Stimulated activated CD4-positive, alpha-beta T cell treated with anti-CD3 and anti-CD28 coated beads, TNF-alpha, amount 100 ng/mL, for 24 hours (primary cell): ENCODE measurements at places on chromosomes 6 and 20.

DNA sequence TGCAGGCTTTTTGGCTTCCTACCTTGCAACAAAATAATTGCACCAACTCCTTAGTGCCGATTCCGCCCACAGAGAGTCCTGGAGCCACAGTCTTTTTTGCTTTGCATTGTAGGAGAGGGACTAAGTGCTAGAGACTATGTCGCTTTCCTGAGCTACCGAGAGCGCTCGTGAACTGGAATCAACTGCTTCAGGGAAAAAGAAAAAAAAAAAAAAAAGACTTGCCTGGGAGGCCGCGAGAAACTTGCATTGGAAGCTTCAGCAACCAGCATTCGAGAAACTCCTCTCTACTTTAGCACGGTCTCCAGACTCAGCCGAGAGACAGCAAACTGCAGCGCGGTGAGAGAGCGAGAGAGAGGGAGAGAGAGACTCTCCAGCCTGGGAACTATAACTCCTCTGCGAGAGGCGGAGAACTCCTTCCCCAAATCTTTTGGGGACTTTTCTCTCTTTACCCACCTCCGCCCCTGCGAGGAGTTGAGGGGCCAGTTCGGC, 420 bp downstream of the SOX4 start:
- DNase-seq: no peak

DNA sequence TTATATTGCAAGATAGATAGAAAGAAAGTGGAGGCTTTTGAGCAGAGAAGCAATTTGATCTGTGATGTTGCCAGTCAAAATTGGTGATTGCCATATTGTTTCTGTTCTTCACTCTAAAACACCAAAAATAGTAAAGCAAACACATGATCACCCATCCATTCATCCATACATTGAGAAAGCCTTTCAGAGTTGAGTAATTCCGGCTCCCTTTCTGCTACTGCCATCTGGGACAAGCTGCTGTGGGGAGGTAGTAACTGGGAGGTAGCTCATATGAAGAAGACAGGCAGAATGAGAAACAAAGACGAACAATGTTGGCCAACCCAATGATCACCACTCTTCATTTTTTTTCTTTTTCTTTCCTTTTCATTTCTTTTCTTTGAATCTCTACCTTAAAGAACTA, 51.1 kb upstream of the HBS1L start:
- no peak for DNase-seq

GRCh38 chr6:85418059-85418458, 31.8 kb upstream of the NT5E start:
- no peak for DNase-seq

DNA sequence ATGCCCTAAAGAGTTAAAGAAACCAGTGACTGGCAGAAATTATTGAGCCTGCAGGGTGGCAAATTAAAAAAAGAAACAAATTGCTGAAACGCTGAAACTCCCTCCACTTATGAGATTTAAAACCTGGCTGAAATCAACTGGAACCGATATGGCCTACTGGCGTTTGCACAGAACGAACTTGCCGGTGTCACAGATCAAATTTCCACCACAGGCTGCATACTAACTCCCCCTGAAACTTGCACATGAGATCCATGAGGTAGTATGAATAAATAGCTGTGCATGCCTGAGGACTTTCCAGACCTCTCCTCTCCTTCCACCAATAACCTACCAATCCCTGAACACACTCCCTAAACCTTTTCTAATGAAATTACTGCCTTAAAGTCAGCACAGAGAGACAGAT, 150.4 kb downstream of the RNGTT start:
- DNase-seq: no peak

- no peak for DNase-seq
These were observed 177.7 kb upstream of the RNF24 start for GRCh38 chr20:4193069-4193452.

DNA sequence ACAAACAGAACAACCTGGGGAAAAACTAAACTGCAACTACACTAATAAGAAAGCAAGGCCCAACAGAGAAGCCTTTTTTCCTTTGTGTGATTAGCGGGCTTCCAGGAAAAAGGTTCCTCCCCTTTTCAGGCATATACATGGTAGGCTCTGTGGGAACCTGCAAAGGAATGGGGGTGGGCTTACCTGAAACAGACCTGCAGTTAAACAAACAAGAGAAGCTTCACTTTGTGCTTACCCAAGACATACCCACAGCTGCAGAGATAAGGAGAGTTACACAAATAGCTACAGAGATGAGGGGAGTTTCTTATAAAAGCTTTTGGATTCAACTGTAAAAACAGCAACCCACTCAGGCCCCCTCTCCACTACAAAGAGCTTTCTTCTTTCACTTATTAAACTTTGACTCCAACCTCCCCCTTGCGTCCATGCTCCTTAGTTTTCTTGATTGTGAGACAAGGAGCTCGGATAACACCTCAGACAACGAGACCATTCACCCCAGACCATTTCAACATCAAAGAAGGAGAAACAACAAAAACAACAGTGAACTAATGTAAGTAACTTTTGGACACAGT, 30.9 kb downstream of the RNF146 start:
- DNase-seq: no peak

DNA sequence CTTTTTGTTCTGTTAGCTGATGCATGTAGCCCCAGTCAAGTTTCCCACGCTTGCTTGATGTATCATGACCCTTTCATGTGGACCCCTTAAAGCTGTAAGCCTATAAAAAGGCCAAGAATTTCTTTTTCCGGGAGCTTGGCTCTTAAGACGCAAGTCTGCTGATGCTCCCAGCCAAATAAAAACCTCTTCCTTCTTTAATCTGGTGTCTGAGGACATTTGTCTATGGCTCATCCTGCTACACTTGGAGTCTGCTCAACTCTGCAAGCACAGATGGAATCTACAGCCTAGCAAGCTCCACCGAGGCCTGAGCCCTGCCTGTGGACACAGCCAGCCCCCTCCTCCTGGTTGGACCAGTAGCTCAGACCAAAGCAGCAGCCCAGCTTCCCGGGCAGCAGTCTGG, 3.4 kb downstream of the CST2 start:
- DNase-seq: no peak

- no peak for DNase-seq
These were observed 597.0 kb downstream of the EYS start for GRCh38 chr6:65110031-65110430.

DNA sequence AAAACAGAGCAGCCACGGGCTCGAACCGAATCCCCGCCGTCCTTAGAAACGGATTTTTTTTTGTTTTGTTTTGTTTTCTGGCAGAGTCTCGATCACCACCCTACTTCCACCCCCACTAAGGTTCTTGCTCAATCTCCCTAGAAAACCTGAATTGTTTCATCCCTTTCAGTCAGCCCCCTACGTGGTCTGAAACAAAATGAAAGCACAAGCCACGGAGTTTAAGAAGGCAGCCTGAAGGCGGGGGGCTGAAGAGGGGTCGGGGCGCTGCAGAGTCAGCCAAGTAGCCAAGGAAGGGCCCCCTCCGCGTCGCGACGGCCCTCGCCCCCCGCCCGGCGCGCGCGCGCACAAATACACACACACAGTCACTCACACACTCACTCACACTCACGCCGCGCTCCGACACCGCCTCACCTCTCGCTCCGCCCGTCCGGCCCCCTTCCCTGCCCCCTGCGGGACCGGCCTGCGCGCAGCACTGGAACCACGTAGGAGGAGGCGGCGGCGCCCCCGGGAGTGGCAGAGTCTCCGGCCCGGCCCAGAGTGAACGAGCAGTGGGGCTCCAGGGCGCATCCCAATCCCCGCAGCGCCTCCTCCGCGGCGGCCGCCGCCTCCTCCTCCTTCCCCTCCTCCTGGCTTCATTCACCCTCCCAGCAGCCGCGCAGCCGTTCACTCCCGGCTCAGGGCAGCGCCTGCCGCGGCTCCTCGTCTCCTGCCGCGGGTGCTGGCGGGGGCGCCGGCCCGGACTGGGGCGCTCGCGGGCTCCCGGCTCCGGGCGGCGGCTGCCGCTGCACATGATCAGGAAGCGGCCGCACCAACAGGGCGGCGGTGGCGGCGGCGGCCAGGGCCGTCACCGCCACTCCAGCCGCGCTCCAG, 1.4 kb downstream of the ATXN1 start:
- DNase-seq: no peak

DNA sequence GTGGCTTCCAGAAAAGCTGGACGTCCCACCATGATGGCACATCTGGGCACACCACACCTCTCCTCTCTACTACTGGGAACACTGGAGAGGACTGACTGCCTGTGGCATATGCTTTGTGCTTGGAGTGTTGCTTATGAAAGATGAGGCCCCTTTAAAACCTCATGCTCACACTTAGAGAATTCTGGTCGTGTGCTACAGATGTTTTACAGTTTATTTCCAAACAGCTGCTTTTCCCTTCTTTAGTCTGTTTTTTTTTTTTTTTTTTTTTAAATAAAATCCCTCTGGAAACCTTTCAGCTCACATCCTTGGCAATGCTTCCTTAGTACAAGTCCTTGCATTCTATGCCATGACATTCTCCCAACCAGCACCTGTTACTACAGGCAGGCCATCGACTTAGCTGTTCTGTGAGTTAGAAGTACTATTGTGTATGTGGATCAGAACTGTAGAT, 60.3 kb downstream of the BMP6 start:
- no peak for DNase-seq

DNA sequence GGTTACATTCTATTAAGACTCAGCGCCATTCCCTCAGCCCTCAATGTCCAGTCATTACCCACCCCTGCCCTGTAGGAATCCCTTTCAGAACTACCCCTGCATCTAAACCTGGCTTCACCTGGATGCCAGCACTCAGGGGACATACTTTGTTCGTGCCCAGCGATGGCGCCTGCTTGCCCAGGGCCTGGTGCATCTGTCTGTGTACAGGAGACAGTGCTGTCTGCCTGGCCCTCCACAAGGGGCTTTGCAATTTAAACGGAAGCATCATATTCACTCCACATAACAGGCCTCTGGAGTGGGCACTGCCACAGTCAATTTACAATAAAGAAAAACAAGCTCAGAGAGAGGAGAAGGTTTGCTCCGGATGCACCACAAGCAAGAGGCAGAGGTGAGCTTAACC, 4.6 kb downstream of the RSPO4 start:
- DNase-seq: no peak

GRCh38 chr6:5457041-5457440, 195.7 kb downstream of the FARS2 start:
- DNase-seq: no peak

GRCh38 chr6:5042436-5042835, 38.6 kb upstream of the RPP40 start:
- no peak for DNase-seq

- no peak for DNase-seq
These were observed 45.4 kb upstream of the SPTLC3 start for GRCh38 chr20:12963416-12963815.

DNA sequence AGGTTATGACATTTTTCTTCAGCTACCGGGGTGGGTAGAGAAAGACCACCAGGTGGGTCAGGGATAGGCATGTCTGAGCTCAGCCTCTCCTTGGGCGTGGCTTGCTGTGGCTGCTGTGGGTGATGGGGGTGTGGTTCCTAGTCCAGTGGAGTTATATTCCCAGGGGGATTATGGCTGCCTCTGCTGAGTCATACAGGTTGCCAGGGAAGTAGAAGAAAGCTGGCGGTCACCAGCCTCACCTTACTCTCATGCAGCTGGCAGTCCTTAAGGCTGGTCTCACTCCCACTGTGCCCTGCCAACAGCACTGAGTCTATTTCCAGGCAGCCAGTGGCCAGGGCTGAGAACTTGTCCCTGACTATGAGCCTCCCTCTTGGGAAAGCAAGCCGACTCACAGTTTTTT, 130.0 kb downstream of the SCP2D1 start:
- no peak for DNase-seq

DNA sequence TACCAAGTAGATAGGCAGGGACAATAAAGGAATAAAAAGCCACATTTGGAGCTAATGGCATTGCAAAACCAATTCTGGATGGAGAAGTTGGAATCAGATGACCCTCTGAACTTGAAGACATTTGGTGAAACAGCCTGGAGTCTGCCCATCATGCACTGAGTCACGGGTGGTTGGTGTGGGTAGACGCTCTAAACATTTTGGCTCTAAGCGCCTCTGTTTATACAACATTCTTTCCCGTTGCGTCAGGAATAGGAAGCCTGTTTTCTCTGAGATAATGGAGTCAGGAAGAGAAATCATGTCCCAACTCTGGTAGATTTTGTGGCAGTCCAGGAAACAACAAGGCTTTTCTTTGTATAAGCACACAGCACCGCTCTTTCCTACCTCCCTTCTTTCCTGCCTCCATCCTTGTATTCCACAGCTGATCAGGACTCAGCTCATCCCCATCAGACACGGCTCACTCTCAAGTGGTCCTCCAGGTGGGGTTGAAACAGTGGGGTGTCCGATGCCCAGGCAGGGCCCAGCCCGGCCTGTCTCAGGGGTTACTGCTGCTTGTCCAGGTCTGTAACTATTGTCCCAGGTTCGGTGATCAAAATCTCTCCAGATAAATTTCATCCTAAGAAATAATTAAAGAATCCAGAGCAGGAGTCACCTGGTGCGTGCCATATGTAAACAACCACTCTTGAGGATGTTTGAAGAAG, 12.1 kb upstream of the RAMACL start:
- DNase-seq: no peak

GRCh38 chr6:111418971-111419693, 63.9 kb downstream of the REV3L start:
- no peak for DNase-seq

DNA sequence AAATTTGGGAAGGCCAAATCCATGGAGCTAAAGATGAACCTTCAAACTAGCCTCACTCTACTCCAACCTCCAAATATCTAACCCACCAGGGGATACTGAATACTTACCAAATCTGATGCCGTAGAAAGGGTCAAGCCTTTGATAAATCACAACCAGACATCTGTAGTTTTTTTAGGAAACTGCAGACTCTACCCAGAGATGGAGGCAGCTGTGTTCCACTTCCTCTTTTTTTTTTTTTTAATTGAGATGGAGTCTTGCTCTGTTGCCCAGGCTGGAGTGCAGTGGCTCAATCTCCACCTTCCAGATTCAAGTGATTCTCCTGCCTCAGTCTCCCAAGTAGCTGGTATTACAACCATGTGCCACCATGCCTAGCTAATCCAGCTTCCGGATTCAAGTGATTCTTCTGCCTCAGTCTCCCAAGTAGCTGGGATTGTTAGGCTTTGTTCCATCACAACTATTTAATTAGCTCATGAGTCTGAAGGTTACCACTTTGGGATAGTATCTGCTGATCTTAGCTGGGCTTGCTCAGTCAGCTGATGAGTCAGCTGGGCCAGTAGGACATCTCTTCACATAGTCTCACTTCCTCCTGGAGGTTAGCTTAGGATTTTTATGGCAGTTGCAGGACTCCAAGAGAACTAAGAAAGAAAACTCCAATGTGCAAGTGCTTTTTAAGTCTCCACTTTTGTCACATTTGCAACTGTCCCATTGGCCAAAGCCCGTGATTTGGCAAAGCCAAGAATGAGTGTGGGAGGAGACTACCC, 13.3 kb downstream of the FRK start:
- DNase-seq: no peak

DNA sequence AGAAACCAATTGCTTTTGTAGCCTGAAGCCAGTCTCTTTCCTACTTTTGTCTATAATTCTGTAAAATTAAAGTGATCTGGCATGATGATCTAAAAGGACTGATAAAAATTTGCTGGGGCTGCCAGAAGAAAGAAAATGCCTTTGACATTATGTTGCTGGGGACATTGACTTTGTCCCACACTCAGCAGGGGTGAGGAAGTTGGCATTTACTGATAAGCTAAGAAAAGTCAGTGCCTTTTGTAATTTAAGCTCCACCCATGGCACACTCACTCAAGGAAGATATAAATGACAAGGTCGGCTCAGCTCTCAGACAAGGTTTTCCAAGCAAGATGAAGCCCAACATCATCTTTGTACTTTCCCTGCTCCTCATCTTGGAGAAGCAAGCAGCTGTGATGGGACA, at the start of gene SEMG1:
TSS of gene SEMG1 (plus strand) at position 309 of the 400 bp plus-strand sequence. CDS start at position 330, 21 bp downstream.
- DNase-seq: no peak
